ENCODE measurements at places on chromosomes 7 and 10.

DNA sequence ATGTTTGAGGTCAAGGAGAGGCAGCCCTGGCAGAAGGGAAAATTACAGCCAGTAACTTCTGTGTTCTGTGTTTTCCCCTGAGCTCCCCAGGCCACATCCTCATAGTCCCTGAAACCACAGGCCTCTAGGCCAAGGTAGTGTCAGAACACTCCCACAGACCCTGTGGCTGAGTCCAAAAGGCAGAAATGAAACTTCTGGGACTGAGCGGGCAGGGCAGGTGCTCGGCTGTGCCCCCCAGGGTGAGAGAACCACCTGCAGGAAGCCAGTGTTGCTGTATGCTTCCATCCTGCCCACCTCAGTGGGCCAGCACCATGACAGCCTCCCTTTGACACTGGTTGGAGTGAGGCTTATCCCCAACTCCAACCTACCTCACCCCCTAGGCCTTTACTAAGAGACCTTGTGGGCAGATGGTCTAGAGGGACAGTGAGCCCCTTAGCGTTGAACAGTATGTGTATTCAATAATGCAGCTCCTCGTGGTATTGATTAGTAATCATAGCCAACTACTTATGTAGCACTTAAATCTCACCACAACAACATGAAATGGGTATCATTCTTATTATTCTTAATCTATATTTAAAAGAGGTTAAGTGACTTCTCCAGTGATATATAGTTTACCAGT lies 30.3 kb downstream of the PIK3CG start:
- DNase-seq = no peak

GRCh38 chr7:37097983-37098382 lies 350.7 kb downstream of the ELMO1 start:
- no peak for DNase-seq

- no peak for DNase-seq
Observed at GRCh38 chr7:129188892-129189660, 643 bp downstream of the SMO start.

GRCh38 chr7:82605247-82605864 lies 161.8 kb upstream of the CACNA2D1 start:
- no peak for DNase-seq

DNA sequence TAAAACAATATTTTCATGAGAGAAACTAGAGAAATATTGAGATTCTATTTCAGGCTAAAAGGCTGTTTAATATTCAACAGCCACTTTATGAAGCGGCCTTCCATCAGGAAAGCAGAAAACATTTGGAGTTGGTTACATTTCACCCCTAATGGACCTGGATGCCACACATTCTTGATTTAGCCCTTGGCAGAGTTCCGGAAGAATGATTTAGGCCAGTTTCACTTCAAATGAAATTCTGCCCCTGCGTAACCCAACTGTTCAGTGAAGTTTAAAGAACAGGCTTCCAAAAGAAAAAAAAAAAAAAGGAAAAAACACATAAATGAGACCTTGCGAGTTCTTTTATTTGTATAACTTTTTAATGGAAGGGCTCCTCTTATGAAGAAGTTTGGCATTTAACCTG lies 239.2 kb upstream of the AKR1E2 start:
- DNase-seq = no peak

- DNase-seq = no peak
Observed at GRCh38 chr10:27834476-27834875, 88.9 kb upstream of the MKX start.

DNA sequence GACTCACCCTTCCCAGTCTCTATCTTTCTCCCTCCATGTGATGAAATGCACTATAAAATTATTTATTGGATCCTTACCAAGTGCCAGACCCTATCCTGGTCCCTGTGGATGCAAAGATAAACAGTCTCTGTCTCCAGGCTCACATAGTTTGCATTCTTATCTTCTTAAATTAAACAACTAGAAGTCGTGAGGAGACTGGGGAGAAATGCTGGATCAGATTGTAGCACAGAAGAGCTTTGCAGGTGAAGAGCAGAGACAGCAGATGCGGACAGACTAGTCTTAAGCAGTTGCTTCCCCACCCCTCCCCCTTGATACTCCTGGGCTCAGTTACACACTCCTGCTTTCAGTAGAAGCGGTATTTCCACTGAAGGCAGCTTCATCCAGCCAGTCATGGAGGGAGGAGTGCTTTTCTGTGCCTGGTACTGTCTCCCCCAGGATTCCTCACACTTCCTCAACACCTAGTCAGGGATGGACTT lies 20.8 kb upstream of the CDK1 start:
- no peak for DNase-seq

- DNase-seq = no peak
Observed at GRCh38 chr7:142851919-142852318, 3.0 kb upstream of the EPHB6 start.
